ENCODE measurements at places on chromosomes 11 and 22.
A peak's percentile ranks its signal among the peaks of the same experiment; 100 is the strongest.

DNA sequence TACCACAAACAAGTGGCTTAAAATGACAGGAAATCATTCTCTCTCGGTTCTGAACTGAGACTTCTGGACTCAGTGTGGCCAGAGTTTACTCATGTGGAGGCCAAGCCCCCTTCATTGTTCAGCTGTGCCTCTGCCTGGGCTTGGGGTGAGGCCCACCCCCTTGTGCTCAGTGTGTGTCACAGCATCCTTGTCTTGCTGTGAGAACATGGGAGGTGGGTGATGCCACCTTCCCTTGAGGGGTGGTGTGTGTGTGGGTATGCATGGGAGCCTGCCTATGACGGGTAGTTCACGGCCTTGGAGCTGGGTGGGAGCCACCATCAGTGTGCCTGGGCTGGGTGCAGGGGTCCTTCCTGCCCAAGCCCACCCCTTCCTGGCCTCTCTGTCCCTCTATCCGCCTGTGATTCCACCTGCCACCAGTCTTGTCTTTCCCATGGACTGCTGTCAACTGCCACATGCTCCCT, 101.7 kb downstream of the MORC2 start:
- no peak for DNase-seq
- H3K4me1 ChIP-seq, result no peaks in the 10 kb centered on the region
- no peaks in the 10 kb centered on the region for H3K36me3 ChIP-seq
- H3K27me3 ChIP-seq, result no peaks in the 10 kb centered on the region
- H3K4me3 ChIP-seq, result no peak overlapping the region

GRCh38 chr11:114563077-114563476, 3.4 kb upstream of the NXPE1 start:
- H3K4me1 ChIP-seq, result peaks cover 7% of the 10 kb centered on the region
- H3K36me3 ChIP-seq, result no peaks in the 10 kb centered on the region
- H3K27ac ChIP-seq, result peak overlapping the region; percentile 37

DNA sequence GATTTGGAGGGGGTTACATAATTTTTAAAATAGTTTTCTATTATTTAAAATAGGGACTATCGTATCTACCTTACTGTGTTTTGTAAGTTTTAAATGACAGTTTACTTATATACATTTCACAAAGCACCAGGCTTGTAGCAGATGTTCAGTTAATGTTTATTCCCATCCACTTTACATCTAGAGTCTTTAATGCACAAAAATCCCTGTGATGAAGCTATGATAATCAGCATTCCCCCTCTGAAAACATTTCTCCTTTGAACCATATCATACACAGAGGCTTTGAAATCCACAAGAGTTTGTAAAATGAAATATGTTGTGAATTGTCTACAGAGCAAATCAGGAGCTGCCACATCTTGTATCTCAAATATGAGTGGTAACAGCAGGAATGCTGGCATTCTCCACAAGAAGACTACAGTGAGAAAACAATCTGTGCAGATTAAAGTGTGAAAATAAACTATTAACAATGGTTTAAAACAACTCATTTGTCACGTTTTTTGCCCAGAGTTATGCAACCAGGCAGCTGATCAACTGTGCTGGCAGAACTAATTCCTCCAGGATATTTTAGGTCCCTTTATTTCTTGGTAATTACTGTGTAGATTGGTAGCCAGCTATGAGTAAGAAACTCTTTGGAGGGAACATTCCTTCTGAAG, 699.1 kb upstream of the ARHGAP42 start:
- H3K36me3 ChIP-seq, result no peaks in the 10 kb centered on the region
- no peak overlapping the region for H3K4me3 ChIP-seq
- no peak for DNase-seq

GRCh38 chr22:21856868-21857267, 10.6 kb downstream of the MAPK1 start:
- no peak overlapping the region for H3K4me3 ChIP-seq
- H3K27me3 ChIP-seq, result no peaks in the 10 kb centered on the region
- no peak overlapping the region for H3K27ac ChIP-seq
- DNase-seq, result no peak
- no peaks in the 10 kb centered on the region for H3K36me3 ChIP-seq
- peaks cover 80% of the 10 kb centered on the region for H3K4me1 ChIP-seq

DNA sequence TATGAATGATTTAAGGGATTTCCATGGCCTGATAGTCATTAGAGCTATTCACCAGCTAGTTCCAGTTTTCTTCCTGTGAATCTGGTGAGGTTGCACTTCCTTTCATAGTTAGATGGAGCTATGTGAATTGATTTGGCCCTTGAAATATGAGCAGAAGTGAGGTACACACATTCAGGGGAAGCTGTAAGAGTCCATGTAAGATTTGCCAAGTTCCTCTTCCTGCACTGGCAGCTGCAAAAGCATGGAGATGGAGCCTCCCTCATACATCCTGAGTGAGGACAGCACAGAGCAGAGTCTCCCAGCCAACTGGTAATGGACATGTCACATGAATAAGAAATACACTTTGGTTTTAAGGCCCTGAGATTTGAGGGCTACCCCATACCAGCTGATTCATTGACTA, 111.7 kb downstream of the CD44 start:
- H3K36me3 ChIP-seq, result no peaks in the 10 kb centered on the region
- H3K4me1 ChIP-seq, result no peaks in the 10 kb centered on the region
- H3K27me3 ChIP-seq, result no peaks in the 10 kb centered on the region
- no peak overlapping the region for H3K4me3 ChIP-seq
- H3K27ac ChIP-seq, result no peak overlapping the region

DNA sequence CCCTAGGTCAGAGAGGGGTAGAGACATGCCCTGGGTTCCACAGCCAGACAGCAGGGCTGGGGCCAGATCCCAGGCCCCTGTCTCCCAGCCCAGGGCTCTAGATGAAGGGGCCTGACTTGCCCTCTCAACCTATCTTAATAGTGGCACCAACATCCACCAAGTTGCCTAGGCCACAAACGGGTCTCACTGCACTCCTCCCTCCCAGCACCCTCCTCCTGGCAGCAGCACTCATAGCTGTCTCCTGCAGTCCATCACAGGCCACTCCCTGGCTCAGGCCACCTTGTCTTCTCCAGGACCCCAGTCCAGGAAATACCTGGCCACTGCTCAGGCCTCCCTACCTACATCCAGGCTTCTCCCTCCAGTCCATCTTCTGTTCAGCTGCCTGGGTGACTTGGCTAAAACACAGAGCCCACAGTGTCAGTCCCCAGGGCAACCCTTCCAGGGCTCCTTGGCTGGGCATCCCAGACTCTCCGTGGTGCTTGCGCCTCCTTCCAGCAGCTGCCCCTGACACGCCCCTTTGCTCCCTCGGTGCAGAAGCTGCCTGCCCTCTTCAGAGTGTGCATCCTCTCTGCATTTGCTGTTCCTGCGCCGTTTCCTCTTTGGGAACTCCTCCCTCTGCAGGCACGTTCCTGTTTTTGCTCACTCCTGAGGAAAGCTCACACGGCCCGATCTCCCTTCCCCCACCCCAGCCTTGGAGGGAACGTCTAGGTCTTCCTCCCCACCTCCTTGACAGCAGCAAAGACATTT, 40.5 kb downstream of the LRRC32 start:
- DNase-seq, result peak; percentile 66
- no peaks in the 10 kb centered on the region for H3K36me3 ChIP-seq
- H3K27ac ChIP-seq, result peak overlapping the region; percentile 66
- H3K4me1 ChIP-seq, result peaks cover 33% of the 10 kb centered on the region
- no peak overlapping the region for H3K4me3 ChIP-seq

GRCh38 chr11:102864724-102865123, 10.1 kb downstream of the MMP12 start:
- no peaks in the 10 kb centered on the region for H3K36me3 ChIP-seq
- H3K27ac ChIP-seq, result peak overlapping the region; percentile 23
- no peak overlapping the region for H3K4me3 ChIP-seq
- H3K4me1 ChIP-seq, result no peaks in the 10 kb centered on the region

DNA sequence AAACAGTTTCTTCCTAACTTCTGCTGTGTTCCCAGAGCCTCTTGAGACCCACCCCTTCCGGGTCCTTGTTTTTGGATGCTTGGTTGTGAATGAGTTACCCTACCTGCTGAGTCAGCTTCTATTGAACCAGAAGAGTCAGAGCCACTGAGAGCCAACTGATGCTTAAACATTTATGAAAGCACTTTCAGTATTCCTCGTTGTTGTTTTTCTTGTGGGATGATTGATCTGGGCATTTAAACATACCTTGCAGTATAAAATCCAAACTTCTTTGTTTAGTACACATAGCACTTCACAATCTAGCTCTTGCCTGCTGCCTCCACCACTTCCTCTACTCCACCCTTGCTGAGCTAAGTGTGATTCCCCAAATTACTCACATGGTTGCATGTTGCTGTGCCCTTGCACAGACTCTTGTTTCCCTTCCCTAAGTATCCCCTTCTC, 5.5 kb downstream of the PRSS23 start:
- no peaks in the 10 kb centered on the region for H3K27me3 ChIP-seq
- peak overlapping the region; percentile 2 for H3K27ac ChIP-seq
- DNase-seq, result no peak

- H3K27ac ChIP-seq, result no peak overlapping the region
- no peak overlapping the region for H3K4me3 ChIP-seq
- no peaks in the 10 kb centered on the region for H3K36me3 ChIP-seq
- peak; percentile 23 for DNase-seq
These were observed 5.8 kb downstream of the CCDC34 start for GRCh38 chr11:27357250-27357649.

GRCh38 chr11:94584978-94585377, 17.8 kb downstream of the PIWIL4 start:
- peaks cover 8% of the 10 kb centered on the region for H3K36me3 ChIP-seq
- no peaks in the 10 kb centered on the region for H3K4me1 ChIP-seq
- no peak for DNase-seq
- no peak overlapping the region for H3K27ac ChIP-seq

DNA sequence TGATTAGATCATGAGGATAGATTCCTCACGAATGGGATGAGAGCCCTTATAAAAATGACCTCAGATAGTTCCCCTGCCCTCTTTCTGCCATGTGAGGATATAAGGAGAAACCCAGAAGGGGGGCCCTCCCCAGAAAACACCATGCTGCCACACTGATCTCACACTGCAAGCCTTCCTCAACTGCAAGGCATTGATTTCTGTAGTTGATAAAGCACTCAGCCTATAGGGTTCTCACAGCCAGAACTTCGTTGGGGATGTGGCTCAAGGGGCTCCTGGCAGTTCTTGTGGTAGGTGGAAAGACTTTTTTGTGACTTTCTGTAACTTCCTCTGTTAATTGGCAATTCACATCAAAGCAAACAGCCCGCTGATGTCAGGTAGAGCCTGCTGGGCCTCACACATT, 108.9 kb downstream of the CD44 start:
- no peak overlapping the region for H3K4me3 ChIP-seq
- DNase-seq, result no peak
- H3K27me3 ChIP-seq, result no peaks in the 10 kb centered on the region
- peak overlapping the region; percentile 76 for H3K27ac ChIP-seq
- H3K4me1 ChIP-seq, result no peaks in the 10 kb centered on the region
- no peaks in the 10 kb centered on the region for H3K36me3 ChIP-seq

DNA sequence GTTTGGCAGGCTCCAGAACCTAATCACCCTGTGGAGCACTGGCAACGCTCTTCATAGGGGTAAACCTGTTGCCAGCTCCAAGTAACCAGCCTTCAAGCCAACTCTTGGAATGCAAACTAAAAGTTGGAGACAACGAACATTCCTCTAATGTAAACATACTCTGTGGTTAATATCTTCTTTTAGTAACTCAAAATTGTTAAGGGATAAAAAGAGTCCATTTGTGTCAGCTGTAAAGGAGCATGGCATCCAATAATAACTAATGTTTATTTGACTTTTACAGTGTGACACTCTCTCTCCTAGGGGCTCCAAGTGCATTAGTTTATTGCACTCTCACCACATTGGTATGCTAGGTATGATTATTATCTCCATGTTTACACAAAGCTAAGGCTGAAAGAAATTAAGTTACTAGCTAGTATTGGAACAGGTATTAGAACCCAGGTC, 31.0 kb upstream of the AMOTL1 start:
- H3K27ac ChIP-seq, result no peak overlapping the region
- H3K27me3 ChIP-seq, result peaks cover 82% of the 10 kb centered on the region
- no peak for DNase-seq
- no peaks in the 10 kb centered on the region for H3K4me1 ChIP-seq
- H3K4me3 ChIP-seq, result no peak overlapping the region
- no peaks in the 10 kb centered on the region for H3K36me3 ChIP-seq

- no peaks in the 10 kb centered on the region for H3K4me1 ChIP-seq
- no peaks in the 10 kb centered on the region for H3K27me3 ChIP-seq
- no peak for DNase-seq
- H3K4me3 ChIP-seq, result no peak overlapping the region
These were observed 202.8 kb downstream of the MN1 start for GRCh38 chr22:27598792-27599191.

DNA sequence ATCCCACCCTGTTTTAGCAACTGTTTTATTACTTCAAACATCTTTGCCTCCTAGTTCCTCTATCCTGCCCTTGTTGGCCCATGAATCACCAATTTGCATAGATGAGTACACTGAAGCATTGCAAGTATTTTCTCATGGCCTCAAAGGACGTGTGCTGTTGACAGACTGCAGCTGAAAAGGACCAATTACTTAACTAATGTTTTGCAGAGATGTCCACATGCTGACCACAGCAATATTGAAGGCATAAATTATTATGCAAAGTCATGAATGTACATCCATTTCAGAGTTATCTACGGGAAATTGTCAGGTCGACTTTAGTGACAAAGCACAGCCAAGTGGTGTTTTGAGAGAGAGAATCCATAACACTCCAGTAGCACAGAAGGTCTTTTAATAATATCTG, 64.8 kb downstream of the CADM1 start:
- H3K27ac ChIP-seq, result no peak overlapping the region
- H3K36me3 ChIP-seq, result no peaks in the 10 kb centered on the region
- no peaks in the 10 kb centered on the region for H3K27me3 ChIP-seq

DNA sequence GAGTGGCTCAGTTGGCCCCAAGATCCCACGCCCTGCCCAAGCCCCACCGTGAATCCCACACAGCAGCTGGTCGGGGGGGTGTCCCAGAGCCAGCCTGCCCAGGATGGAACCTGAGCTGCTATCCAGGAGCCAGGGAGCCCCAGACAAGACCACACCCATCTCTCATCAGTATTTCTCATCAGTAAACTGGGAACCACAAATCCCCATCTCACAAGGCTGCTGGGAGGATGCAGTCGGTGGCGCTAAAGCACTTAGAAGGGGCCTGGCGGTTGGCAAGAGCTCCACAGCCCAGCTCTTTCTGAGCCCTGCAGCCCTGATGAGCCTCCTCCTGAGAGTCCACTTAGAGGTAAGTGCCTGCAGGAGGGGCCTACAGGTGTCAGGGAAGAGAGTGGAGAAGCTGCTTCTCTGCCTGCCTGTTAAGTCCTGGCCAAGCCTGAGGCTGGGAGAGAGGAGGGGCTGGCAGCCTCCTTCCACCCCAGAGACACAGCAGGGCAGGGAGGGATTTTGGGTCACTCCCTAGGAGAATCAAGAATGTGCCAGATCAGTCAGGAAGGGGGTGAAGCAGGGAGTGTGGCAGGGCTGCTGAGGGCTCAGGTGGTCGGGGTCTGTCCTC, 6.1 kb downstream of the FADS3 start:
- H3K36me3 ChIP-seq, result no peaks in the 10 kb centered on the region
- no peak overlapping the region for H3K27ac ChIP-seq
- H3K27me3 ChIP-seq, result no peaks in the 10 kb centered on the region
- no peak for DNase-seq
- peaks cover under 1% of the 10 kb centered on the region for H3K4me1 ChIP-seq

All from transverse colon (tissue), 4 donors.